Mesothelial cell of epicardium (in vitro differentiated cells): ENCODE measurements at places on chromosomes 2 and 18.

- DNase-seq = no peak
Measured at GRCh38 chr2:85163675-85164074, 30.5 kb downstream of the TCF7L1 start.

- no peak for DNase-seq
Measured at GRCh38 chr2:143264851-143265250, 135.6 kb downstream of the ARHGAP15 start.

- no peak for DNase-seq
Measured at GRCh38 chr18:2293109-2293839, 278.0 kb downstream of the METTL4 start.

DNA sequence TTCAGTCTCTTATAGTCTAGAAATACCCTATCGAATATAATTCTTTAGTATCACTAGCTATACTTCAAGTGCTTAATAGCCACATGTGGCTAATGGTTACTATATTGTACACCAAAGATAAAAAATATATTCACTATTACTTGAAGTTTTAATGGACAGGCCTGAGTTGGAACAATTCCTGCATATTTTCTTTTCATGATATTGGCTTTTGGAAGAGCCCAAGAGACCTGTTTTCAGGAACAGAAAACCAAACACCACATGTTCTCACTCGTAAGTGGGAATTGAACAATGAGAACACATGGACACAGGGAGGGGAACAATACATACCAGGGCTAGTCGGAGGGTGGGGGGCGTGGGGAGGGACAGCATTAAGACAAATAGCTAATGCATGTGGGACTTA, 334.4 kb upstream of the TRIB2 start:
- no peak for DNase-seq
